Heart left ventricle (tissue), 16 donors: ENCODE measurements at places on chromosomes 7 and 10. TPM values are rescaled to one million over a fixed set of nuclear protein-coding genes. Genes with fewer than 3 reads are reported as not detected.
A peak's percentile ranks its signal among the peaks of the same experiment; 100 is the strongest.

- DNase-seq, result no peak
Observed at GRCh38 chr7:135466442-135467206, 43.3 kb downstream of the CNOT4 start.

The CCDC172 gene
- not detected for polyA plus RNA-seq

GRCh38 chr10:76001019-76001418 lies 569.6 kb downstream of the LRMDA start:
- DNase-seq, result no peak

DNA sequence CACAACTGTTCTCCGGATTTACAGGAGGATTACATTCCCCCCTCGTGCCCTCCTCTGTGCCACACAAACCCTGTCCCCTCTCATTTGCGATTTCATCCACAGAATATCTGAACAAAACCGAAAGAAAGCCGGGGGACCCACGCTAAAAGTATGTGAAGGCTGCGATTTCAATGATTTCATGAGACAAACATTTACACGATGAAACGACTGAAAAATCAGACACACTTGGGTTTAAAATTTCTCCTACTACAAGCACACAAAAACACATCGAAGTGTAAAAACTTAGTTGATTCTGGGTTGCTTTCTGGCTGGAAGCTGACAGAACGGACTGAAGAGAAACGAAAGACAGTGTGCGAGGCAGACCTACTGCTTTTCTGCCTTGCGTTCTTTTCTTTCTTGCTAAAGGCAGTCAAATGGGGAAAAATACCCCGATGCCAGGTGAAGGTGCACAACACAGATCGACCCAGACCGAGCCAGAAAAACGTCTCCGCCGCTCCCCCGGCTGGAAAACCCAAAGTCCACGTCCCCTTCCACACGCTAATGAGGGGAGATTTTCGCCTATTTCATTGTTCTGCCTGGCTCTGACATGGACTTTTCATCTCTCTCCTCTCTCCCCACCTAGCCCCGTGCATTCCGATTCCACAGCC lies 1.2 kb downstream of the HIPK2 start:
- DNase-seq, result no peak

The PAX2 gene
- polyA plus RNA-seq, result not detected

GRCh38 chr7:5755704-5756504 lies 25.6 kb downstream of the RNF216 start:
- no peak for DNase-seq

GRCh38 chr7:98869027-98869596 lies 702 bp downstream of the TMEM130 start:
- DNase-seq, result no peak

DNA sequence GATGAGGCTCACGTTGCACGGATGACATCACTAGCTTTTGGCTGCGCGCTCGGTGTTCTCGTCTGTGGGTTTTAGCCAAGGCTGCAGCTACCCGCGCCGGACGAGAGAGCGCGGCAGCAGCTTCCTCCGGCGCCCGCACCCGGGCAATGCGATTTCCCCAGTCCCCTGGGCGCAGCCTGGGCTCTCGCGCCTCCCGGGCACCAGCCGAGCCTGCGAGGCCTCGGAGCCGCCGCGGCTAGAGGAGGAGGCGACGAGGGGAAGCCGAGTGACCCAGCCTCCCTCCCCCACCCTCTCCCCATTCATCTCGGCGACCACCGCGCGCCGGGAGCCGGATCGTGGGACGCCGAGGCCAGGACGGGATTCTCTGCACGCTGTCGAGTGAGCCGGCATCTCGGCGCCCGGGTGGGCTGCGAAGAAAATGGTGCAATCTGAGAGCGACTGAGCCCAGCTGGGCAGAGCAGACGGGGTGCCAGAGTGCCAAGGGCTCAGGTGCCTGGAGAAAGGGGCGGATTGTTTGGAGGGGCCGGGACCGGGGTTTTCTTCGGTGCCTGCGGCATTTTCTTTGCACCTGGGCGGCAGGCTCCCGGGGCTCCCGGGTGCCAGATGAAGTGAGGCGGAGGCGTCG lies 1.2 kb upstream of the TMEM178B start:
- DNase-seq, result peak; percentile 69

The LIPF gene
- polyA plus RNA-seq, result 1.0 TPM

GRCh38 chr10:91416339-91416855 lies 6.3 kb downstream of the HECTD2 start:
- no peak for DNase-seq

The CH25H gene
- polyA plus RNA-seq, result 0.27 TPM

The PCDH15 gene
- polyA plus RNA-seq, result 0.04 TPM

The AP1S1 gene
- 15.9 TPM for polyA plus RNA-seq

The CALHM2 gene
- 9.2 TPM for polyA plus RNA-seq

DNA sequence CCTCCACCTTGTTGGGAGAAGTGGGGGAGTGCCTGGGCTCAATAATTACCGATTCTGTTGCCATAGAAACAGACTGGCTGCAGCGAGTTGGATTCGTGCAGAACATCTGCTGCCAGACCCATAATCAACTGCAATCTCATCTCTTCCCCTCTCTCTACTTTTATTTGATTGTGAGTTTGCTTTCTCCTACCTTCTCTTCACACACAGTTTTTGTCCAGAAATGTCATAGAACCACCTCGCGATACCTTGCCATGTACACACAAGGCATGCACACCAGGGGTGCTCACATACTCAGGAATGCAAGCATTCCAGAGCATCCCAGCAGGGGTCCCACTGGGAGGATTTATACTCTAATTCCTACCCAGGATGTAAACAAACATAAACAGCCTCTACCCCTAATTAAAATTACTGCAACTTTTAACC lies 262.2 kb upstream of the AOAH start:
- no peak for DNase-seq

- DNase-seq, result no peak
Observed at GRCh38 chr10:48983648-48984351, 44.2 kb upstream of the LRRC18 start.

DNA sequence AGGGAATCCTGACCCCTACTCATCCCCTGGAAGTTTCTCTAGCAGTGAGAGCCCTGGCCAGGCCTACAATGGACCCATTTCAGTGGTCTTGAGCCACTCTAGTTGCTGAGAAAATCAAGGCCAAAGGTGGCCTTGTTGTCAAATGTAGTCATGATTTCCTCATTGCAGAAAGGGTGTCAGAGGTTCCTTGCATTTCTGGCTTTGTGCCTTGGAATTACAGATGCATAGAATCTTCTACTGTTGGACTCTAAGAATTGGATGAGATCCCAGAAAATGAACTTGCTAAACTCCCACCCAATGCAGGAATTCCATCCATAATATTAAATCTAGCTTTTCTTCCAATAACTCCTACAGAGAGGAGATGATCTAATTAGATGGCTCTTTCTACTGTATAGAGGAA lies 12.2 kb downstream of the CPA2 start:
- DNase-seq, result no peak

DNA sequence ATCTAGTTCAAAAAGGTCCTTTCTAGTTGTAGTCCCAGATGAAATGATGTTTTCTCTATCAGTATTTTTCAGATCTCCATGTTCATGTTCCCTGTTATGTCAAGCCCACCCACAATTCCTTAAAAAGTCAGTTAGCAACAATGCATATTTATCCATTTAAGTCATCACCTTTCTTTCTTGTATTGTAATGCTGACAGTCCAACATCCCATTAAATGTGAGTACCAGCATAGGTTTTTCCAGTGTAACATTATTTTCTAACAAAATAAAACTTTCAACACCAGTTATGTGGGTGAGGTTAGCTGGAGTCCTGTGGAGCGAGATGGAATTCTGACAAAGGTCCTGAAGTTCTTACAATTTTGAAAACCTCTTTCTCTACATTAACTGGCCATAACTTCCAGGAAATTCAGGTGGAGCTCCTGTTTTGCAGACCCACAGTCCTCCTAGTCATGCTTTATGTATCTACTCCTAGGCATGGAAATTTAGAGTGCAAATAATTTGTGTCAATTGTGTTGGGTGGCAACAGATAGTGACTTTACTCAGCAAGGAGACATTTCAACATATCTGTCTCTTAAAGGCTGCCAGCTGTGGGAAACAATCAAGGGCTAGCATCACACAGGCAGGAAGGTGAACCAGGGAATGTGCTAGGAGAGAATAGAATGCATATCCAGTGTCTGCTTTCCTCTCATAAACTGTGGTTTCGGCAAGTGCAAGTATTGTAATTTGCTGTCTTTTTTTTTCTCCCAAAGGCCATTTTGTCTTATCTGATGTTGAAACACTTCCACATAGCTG lies 162.6 kb downstream of the MTERF1 start:
- no peak for DNase-seq

- no peak for DNase-seq
Observed at GRCh38 chr7:15086131-15086611, 183.6 kb upstream of the DGKB start.

- no peak for DNase-seq
Observed at GRCh38 chr10:59012839-59013238, 163.6 kb upstream of the PHYHIPL start.

DNA sequence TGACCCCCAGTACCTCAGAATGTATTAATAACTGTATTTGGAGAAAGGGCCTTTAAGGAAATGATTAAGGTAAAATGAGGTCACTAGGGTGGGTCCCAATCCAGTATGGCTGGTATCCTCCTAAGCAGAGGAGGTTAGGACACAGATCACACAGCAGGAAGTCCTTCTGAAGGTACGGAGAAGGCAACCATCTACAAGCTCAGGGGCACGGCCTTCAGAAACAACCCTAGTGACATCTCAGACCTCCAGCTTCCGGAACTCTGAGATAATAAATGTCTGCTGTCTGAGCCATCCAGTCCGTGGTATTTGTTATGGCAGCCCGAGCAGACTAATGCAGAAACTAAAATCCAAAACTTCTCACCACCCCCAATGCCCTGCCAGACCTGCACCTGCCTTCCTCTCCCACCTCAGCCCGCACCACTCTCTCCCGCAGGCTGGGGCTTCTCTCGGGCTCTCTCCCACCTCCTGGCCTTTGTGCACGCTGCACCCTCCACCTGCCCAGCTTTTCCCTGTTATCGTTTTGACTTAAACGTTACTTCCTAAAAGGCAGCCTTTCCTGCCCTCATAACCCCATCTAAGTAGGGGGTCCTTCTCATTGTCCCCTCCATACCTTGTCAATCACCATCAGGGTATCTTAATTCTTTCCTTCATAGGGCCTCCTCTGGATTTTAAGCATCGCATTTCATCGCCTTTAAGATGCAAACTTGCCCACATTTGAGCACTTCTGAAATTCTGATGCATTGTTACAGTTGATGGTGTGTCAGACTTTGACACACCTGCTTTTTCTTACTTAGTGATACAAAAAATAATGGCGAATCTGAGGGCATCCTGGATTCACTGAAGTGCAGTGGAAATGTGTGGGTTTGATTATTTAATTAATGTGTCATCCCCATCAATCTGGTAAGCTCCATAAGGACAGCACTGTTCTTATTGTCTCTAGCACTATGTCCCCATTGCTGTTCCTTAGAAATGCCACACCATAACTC lies 32.2 kb upstream of the AQP1 start:
- no peak for DNase-seq

GRCh38 chr7:716636-717035 lies 9.9 kb upstream of the DNAAF5 start:
- no peak for DNase-seq

GRCh38 chr10:71081229-71081560 lies 131.2 kb upstream of the UNC5B start:
- peak; percentile 1 for DNase-seq

The PPP3CB gene
- 29.0 TPM for polyA plus RNA-seq

DNA sequence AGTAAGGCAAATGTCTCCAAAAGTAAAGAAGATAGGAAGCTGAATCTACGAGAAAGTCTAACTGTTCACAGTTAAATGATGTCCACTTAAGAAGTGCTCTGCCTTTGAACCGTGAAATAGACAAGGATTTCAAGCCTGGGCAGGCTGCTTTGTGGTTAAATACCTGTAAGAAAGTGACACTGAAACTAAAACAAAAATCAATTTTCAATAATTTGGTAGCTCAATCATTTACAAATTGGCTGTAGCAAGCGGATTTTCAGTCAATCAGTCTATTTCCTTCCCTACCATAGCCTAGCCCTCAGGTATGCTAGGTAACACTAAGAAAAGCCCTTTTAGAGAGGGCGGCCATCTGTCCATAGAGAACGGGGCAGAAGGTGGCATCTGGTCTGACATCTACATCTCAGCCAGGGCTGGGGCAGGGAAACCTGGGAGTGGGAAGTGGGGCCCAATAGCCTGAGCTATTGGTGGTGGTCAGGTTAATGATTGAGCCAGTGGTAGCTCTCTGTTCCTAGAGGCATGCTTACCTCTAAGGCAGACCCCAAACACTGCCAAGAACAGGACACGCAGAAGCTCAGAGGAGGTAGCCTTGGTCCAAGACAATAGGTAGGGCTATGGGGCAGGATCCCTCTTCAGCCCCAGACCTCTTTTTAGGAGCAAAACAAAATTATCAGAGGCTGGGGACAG lies 223.2 kb downstream of the CCSER2 start:
- no peak for DNase-seq

The HOXA13 gene
- polyA plus RNA-seq, result not detected

The PDE1C gene
- polyA plus RNA-seq, result 35.3 TPM

GRCh38 chr7:30238721-30239441 lies 45.5 kb upstream of the ZNRF2 start:
- DNase-seq, result peak; percentile 59

GRCh38 chr10:76959111-76959510 lies 678.5 kb downstream of the KCNMA1 start:
- no peak for DNase-seq

The ADK gene
- polyA plus RNA-seq, result 55.5 TPM

The RBM20 gene
- 53.5 TPM for polyA plus RNA-seq

DNA sequence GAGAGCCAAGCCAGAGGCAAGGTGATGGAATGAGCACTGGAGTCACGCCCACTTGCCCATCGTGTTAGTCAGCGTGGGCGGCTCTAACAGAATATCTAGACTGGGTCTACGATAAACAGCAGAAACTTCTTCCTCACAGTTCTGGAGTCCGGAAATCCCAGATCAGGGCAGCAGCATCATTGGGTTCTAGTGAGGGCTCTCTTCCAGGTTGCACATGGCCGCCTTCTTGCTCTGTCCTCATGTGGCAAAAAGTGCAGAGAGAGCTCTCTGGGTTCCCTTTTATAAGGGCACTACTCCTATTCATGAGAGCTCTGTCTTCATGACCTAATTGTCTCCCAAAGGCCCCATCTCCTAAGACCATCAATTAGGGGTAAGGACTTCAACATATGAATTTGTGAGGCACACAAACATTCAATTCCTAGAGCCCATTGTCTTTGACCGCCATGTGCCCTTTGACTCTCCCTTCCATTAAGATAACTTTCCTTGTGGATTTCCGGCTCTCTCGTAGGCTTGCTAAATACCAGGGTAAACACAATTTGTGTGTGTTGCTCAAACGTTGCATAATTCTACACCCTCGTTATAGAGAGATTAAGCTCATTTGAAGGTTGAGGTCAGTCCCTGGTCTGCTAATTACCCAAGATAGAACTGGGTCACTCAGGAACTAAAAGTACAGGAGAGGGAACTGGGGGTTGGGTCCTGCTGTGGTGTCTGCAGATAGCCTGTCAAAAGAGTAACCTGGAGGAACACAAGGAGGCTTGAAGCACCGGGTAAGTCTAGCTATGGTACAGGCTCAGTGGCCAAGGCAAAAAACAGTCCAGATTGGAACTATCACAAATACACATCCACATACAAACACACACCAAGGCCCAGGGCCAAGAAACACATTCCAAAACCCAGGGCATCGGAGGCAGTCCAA lies 28.7 kb upstream of the USP6NL start:
- DNase-seq, result no peak

DNA sequence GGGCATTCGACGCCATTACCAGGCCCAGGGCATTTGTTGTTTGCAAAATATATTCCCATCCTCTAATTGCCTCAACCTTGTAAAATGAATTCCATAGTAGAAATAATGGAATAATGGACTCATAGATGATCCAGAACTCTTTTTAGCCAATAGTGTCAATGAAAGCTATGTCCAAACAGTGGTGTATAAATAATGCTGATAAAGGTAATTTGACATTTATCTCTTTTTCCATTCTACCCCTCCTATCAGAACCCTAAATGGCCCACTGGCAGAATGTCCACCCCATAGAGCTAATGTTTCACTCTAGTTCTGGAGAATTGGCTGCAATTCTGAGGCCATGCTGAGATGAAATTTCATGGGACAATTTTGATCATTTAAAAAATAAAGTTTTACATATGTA lies 76.4 kb upstream of the DLX6 start:
- no peak for DNase-seq
